HS-5 (cell line): ENCODE measurements at places on chromosomes 11 and 22.

DNA sequence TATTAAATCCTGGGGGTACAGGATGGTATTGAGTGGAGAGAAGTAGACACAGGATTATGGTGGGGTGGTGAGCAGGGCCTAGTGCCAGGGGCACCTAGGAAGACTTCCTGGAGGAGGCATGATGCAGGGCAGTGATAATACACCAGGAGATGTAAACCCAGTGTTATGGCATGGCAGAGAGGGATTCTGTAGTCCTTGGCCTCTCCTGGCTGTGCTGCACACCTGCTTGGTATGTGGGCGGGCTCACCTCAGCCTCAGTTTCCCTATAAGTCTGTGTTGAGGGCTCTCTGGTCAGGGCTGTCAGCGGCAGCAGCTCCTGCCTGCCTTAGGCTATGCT, 2.2 kb downstream of the PDXP start:
- DNase-seq, result no peak

- no peak for DNase-seq
Observed at GRCh38 chr22:18978506-18978905, 42.4 kb upstream of the PRODH start.

DNA sequence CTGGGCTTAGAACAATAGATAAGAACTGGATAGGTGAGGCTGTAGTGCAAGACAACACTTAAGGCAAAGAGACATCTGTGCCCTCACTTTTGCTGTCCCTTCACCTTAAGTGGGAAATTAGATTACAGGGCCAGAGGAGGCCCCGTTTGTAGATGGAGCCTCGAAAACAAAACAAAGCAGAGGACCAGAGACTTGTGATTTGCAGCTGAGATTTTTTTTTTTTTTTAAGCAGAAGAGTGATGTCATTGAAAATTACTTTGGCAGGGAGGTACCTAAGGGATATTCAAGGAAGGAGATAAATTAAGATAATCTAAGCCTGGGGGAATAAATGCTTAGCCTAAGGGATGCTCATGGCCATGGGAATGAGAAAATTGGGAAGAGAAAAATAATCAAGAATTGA, 31.4 kb downstream of the ZC3H12C start:
- no peak for DNase-seq

DNA sequence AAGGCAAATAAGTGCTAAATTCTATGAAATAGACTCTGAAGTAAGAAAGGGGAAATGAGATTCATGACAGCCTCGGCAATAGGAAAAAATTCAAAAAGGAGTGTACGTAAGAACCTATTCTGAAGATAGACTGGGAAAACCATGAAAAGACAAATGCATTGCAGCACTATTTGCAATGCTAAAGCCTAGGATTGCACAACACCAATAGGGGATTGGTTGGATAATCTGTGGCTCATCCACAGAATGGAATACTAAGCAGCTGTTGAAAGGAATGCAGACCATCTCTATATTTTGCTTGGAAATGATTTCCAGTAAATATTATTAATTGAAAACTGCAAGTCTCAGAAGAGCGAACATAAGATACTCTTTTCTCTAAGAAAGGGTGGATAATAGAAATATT, 91.7 kb upstream of the CLMP start:
- no peak for DNase-seq

GRCh38 chr11:14677146-14677545, 33.5 kb downstream of the PDE3B start:
- no peak for DNase-seq

- no peak for DNase-seq
Observed at GRCh38 chr11:45674481-45675190, 9.2 kb upstream of the CHST1 start.

DNA sequence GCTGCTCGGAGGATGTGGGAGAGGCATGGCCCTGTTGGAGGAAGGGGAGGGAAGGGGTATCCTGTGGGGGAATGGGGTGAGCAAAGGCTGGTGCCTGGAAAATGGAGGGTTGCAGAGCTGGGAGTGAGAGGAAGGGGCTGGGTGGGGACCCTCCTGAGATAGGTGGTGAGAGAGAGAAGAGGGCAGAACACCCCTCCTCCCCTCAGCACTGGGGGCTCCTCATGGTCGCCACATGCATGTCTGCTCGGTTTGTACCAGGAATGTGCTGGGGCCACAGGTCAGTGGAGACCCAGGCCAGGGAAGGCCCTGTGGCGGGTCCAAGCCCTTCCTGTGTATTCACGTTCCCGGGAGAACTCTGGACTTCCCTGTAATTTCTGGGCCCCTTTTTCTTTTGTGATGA, 27.8 kb upstream of the ACR start:
- DNase-seq, result no peak

DNA sequence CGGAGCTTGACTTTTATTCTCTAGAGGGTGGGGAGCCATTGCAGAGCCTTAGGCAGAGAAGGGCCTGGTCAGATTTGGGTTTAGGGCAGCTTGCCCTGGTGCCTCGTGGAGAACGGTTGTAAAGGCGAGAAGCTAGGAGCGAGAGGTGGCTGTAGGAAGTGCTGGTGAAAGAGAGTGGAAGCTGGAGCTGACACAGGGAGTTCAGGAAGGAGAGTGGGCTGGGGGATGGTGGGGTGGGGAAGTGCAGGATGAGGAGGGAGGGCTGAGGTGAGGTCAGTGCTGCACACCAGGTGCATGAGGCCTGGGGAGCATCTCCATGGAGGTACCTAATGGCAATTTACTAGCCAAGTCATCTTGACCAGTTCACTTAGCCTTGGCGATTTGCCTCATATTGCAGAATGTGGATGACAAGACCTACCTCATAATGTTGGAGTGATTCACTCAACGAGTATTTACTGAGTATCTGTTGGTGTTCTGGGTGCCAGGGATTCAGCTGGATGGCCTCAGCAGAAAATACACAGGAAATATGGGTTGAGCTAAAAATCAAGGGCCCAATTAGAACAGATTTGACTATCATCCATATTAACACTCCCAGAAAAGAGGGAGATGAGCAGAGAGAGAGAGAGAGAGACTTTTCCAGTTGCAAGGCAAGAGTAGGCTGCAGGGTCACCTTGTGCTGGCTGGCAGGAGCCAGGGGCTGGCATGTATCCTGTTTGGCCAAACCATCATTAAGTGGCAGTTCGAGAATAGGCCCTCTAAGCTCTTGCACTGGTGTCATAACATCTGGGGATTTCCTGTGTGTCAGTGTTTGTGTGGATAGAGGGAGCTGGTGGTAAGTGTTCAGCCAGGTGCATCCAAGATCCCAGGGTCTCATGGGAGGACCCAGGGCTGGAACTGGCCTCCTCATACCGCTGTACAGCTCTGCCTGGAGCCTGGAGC, 44.4 kb upstream of the CLDN5 start:
- DNase-seq, result peak; percentile 89

DNA sequence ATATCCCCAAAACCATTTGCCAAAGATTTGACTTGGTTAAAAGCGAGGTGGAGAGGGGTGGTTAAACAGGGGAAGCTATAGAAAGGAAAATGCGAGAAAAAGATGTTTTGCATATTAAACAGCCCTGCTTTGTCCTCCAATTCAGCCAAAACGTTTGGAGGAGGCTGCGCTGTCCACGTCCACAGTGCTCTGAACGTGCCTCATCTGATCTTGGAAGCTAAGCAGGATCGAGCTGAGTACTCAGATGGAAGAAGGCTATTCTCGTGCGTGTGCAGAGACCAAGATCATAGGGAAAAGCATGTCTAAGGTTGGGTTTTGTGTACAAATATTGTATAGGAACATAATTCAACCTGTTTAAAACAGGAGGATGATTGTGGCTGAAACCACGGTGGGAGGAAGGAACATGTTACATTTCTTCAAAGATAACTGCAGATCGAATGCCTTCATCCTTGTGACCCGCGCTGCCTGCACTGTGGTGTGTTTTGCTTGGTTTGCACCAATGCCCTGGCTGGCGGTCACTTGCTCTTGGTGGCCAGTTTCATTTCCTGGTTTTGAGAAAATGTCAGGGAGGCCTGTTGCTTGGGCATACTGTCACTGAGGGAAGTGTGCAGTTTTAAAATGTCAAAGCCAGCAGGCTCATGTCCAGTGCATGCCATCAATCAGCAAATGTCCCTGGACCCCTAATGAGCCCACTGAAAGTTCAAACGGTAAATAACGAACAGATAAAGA, 40.4 kb downstream of the FLI1 start:
- no peak for DNase-seq

GRCh38 chr22:49979587-49980264, 19.2 kb downstream of the PIM3 start:
- DNase-seq, result no peak

- no peak for DNase-seq
Observed at GRCh38 chr11:44387415-44387814, 77.5 kb upstream of the ALX4 start.

- no peak for DNase-seq
Observed at GRCh38 chr11:10657308-10658271, 36.0 kb downstream of the IRAG1 start.
